GM13977 (cell line): ENCODE measurements at places on chromosomes 2 and 18.

- DNase-seq, result peak; percentile 78
Observed at GRCh38 chr2:74835831-74836674, 2.1 kb downstream of the HK2 start.

- no peak for DNase-seq
Observed at GRCh38 chr18:3634250-3634939, 184.4 kb downstream of the TGIF1 start.

- DNase-seq, result no peak
Observed at GRCh38 chr2:150478200-150478974, 9.1 kb downstream of the RND3 start.

- no peak for DNase-seq
Observed at GRCh38 chr18:11840493-11840892, 10.7 kb upstream of the CHMP1B start.

GRCh38 chr2:201440182-201440581, 11.1 kb downstream of the TRAK2 start:
- no peak for DNase-seq

- DNase-seq, result no peak
Observed at GRCh38 chr2:46674488-46674887, 195.1 kb downstream of the TMEM247 start.

GRCh38 chr2:39266139-39266805, 22.5 kb upstream of the CDKL4 start:
- DNase-seq, result peak; percentile 34

DNA sequence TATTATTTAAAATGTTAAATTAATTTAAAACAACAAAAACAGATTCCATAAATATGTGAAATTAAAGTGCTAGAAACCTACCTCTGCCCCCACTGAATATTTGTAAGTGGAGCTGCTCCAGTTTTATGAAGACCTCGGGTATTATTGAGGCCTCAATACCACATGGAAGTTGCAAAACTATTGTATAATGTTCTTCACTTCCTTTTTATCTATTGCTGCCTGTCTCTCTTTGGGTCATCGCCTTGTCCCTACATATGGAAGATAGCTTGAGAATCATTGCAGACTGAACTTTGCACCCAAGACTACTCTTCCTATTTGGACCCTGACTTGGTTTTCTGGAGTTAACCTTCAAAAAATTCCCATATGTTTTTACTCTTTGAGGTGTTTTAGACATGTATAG, 212.1 kb upstream of the NETO1 start:
- DNase-seq, result no peak

GRCh38 chr2:15155959-15156574, 405.1 kb downstream of the NBAS start:
- no peak for DNase-seq

- DNase-seq, result no peak
Observed at GRCh38 chr2:66105066-66105753, 329.7 kb upstream of the MEIS1 start.

DNA sequence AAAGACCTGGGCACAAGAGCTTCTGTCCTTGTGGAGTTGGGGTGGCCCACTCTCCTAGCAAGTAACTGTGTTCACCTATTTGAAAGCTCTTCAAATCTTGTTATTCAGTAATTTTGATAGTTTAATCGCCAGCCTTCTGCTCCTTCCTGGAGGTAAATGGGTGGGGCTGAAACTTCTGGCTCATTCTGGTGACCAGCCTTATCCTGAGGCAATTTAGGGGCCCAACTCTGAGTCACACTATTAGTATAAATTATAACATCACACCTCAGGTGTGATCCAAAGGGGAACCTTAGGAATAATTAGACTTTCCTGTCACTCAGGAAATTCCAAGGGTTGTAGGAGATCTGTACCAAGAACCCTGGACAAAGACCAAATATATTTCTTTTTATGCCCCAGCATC, 255.8 kb upstream of the RGPD4 start:
- DNase-seq, result no peak

DNA sequence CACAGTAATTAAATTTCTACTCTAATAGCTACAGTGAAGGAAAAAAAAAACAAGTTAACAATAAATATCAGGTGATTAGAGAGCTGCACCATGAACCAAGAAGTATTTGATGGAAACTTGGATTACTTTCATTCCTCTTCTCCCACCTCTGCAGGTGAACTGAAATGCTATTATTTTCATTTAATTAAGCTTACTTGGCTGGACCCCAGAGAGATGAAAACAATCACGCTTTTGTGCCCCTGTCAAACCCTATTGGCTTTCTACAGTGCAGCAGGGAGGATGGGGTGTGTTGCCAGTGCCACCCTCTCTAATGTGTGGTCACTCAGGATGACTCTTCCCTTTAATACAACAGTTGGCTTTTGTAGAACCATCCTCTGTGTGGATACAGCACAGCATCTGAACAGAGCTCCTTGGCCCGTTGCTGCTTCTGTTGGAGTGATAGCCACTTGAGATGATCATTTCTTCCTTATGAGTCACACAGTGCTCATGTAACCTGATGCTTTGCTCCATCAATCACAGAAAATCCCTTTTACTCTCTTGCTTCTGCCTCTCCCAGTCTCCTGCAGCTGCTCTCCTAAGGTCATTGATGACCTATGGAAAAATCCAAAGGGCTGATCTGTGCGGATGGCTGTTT, 5.5 kb upstream of the ARL4C start:
- no peak for DNase-seq

- no peak for DNase-seq
Observed at GRCh38 chr2:67625690-67626475, 228.8 kb downstream of the ETAA1 start.

DNA sequence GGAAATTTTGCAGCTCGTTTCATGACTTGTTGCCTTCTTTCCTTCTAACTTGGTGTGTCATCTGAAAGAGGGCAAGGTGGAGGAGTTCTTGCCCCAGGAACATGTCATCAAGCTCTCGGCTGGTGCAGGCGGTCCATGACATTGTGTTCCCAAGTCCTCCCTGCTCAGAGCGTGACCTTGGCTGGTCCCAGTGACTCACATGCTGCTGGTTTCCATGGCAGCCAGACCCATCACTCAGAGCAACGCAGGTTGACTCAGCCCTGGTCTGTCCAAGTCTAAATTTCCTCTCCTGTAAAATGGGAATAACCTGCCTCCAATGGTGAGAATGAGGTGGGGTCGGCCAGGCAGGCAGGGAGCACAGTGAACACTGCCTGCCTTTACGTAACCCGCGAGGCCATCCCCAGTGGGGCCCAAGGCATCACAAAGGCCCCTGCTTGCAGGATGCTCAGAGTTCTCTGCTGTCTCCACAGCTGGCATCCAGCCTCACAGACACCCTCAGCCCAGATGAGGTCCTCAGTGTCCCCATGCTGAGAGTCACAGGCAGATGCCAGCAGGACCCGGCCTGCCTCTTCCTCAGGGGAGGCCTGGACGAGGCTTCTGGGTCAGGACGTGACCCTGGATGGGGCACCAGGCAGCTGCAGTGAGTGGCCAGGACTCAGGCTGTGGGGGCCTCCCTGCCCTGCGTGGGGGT, 143.7 kb downstream of the TPO start:
- DNase-seq, result no peak
